ENCODE measurements at places on chromosomes 16 and 17. TPM values are rescaled to one million over a fixed set of nuclear protein-coding genes. Genes with fewer than 3 reads are reported as not detected.

SYT17 gene
- total RNA-seq: 7.3 TPM

MYH13 gene
- 0.18 TPM for total RNA-seq

HIGD1B gene
- 0.76 TPM for total RNA-seq

PMP22 gene
- total RNA-seq: 76.2 TPM

C17orf67 gene
- 1.8 TPM for total RNA-seq

CTRL gene
- total RNA-seq: 0.18 TPM

CHST6 gene
- total RNA-seq: 1.1 TPM

LITAFD gene
- not detected for total RNA-seq

RDM1 gene
- total RNA-seq: 0.93 TPM

MT1M gene
- total RNA-seq: 1.5 TPM

PIK3R5 gene
- 5.4 TPM for total RNA-seq

ASGR1 gene
- total RNA-seq: 5.5 TPM

NXPH3 gene
- total RNA-seq: 0.93 TPM

P2RX1 gene
- 4.3 TPM for total RNA-seq

SGF29 gene
- 18.4 TPM for total RNA-seq

KRTAP17-1 gene
- total RNA-seq: not detected

MVD gene
- total RNA-seq: 31.6 TPM
